ENCODE measurements at places on chromosomes 4 and X.

DNA sequence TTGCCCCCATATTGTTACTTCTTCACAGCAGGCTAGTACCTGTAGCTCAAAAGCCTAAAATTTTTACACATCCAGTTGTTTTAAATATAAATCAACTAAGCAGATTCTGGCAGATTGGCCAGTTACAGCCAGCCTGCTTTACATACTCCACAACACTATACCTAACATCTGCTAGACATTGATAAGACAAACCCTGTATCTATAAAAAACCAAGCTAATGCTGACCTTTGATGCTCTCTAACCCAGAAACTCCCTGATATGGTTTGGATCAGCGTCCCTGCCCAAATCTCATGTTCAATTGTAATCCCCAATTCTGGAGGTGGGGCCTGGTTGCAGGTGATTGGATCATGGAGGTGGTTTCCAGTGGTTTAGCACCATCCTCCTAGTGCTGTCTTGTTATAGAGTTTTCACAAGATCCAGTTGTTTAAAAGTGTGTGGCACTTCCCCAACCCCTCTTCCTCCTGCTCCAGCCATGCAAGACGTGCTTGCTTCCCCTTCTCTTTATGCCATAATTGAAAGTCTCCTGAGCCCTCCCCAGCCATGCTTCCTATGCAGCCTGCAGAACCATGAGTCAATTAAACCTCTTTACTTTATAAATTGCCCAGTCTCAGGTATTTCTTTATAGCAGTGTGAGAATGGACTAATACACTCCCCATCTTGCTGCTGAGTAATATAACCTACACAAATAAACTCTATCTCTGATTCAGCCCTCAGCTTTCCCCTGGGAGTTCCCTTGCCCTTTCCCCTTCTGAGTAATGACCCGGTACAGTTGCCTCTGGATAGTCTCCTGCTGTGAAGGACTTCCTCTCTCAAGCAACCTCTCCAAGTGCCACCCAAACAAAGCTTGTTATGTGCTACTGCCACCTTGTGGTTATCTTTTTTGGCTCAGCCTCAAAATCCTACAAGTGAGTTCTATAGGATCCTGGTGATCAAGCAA lies 39.6 kb downstream of the ZCCHC13 start:
- DNase-seq = peak; percentile 87

- DNase-seq = no peak
Measured at GRCh38 chrX:19064175-19064574, 58.1 kb downstream of the ADGRG2 start.

- no peak for DNase-seq
Measured at GRCh38 chrX:64204252-64204651, 1.3 kb downstream of the AMER1 start.

DNA sequence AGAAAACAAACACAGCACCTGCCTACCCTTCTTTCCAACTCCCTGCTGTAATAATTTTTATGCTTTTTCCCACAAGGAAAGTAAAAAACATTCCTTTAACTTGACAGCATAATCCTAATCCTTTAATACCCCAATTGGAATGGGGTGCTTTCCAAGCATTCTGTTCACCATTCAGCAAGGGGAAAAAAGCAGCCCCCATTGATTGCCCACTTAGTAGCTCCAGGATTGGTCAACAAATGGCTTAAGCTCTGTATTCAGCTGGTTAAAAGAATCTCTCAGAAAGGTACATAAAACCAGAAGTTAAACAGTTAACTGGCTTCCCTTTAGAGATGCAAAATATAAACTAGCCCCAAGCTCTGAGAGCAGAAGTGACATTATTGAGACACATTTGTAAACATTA lies 194.8 kb upstream of the ATOH1 start:
- DNase-seq = no peak

DNA sequence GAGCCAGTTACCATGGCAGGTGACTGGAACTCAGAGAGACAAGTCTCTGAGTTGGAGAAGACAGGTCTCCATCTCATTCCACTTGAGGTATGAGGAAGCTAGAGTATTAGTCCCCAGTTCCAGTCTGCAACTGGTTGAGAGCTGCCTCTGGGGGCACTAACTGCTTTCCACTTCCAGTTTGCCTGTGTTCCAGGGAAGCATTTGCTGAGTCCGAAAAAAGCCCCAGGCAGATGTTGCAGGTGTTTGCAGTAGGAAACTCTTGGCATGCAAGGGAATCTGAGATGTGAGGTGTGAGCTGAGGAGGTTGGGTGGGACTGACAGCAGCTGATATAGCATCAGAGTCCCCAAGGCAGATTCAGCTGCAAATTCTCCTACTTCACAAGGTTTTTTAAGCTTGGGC lies 272.2 kb upstream of the CASK start:
- no peak for DNase-seq

DNA sequence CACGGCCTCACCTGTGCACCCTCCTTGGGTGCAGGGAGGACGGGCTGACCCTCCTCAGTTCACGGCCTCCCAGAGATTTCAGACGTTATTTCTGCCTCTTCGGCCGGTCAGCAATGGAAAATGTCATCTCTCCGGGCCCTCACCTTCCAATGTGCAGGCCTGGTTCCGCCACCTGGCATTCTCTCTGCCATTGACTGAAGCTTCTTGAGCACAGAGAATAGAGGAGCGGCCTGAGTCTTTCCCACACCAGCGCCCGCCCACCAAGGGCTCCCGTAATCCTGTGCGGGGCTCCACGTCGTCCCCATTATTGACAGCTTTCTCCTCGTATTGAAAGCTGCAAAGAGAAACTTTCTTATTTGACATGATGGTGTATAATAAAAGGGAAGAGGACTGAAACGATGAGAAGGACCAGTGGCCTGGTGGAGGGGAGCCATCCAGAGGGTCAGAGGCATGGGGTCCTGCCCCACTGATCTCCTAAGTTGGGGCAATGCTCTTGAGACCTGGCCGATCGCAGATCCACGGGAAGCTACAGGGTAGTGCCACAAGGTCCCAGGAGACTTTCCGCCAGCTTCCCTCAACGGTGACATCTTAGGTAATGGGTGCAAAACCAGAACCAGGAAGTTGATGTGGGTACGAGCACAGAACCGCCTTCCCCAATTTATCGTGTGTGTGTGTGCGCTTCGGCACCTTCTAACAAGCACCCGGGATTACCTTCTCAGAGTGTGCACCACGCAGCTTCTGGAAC lies 20.6 kb downstream of the HTRA3 start:
- DNase-seq = no peak

DNA sequence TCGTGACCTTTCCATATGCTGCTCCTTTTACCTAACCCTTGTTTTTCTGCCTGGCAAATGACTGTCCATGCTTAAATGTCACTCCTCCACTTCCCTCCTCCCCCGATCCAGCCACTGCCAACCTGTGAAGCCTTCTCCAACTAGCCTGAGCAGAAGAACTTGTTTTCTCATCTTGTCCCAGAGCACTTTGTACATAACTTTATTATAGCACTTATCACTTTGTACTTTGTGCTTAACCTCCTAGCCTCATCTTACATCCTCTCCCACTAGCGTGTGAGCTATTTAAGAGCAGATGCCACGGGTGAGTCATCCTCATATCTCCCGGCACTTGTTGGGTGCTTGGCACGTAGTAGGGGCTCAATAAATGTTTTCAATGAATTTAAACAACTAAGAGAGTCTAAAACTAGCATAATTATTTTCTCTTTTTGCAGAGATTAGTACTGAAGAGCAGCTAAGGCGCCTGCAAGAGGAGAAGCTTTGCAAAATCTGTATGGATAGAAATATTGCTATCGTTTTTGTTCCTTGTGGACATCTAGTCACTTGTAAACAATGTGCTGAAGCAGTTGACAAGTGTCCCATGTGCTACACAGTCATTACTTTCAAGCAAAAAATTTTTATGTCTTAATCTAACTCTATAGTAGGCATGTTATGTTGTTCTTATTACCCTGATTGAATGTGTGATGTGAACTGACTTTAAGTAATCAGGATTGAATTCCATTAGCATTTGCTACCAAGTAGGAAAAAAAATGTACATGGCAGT lies 46.9 kb downstream of the XIAP start:
- no peak for DNase-seq

DNA sequence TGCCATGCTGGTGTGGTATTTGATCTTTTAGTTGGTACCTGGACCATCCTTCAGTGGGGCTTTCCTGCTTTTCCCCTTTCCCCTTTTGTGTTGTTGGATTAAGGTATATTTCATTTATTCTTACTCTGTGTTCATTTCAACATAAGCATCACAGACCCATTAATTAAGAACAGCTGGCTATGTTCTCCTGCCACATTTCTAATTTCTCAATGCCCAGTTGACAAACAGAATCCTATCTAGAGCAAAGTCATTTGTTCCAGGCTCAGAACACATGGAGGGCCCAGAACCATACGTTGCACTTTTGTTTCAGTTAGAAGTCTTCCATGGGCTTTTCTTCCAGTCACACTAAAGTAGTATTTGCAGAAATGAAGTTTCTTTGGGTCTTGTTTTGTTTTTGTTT lies 46.1 kb upstream of the EOLA2 start:
- no peak for DNase-seq

DNA sequence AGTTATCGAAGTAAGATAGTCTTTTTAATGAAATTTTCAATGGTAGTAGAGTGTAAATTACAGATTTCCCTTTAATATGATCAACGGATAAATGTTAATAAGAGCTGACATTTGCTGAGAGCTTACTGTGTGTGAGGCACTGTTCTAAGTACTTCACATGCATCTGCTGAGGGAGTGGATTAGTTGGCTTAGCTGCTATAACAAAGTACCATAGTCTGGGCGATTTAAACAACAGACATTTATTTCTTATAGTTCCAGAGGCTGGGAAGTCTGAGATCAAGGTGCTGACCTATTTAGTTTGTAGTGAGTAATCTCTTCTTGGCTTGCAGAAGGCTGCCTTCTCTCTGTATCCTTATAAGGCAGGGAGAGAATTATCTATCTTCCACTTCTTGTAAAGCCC lies 174.3 kb downstream of the CEP135 start:
- DNase-seq = no peak

DNA sequence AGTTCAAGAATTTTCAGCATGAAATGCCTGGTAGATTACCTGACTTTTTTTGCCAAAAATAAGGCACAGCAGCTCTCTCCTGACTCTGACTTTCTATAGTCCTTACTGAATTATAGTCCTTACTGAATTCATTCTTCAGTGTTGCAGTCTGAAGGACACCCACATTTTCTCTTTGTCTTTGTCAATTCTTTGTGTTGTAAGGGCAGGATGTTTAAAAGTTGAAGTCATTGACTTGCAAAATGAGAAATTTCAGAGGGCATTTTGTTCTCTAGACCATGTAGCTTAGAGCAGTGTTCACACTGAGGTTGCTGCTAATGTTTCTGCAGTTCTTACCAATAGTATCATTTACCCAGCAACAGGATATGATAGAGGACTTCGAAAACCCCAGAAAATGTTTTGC lies 168.0 kb downstream of the SOWAHB start:
- DNase-seq = no peak

GRCh38 chr4:112946127-112946526 lies 103.3 kb upstream of the ANK2 start:
- DNase-seq = no peak

GRCh38 chr4:78634011-78634664 lies 82.6 kb downstream of the ANXA3 start:
- no peak for DNase-seq

DNA sequence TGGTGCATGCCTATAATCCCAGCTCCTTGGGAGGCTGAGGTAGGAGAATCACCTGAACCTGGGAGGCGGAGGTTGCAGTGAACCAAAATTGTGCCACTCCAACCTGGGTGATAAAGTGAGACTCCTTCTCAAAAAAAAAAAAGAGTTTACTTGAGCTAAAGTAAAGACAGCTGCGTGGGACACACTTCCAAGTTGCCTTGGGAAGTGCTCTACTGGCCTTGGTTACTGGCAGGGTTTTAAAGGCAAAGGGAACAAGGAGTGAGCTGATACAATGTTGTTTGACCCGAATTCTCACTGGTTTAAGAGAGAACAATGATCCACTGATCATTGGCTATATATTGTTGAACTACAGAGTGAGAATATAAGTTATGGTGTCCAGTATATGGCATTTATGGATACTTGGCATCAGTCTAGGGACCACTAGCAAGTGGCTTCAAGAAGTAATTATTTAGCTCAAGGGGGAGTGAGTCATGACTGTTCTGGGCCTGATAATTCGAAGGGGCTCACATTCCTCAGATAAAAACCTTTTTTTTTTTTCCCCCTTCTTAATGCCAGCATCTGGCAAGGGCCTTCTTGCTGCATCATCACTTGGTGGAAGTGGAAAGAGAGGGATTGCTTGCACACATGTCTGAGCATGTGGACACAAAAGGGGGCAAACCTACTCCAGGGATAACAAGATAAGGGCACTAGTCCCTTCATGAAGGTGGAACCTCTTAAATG lies 32.3 kb downstream of the GRK4 start:
- no peak for DNase-seq

Measured in COLO829 (cell line).